HT-29 (cell line): ENCODE measurements at places on chromosomes 3 and 15.

DNA sequence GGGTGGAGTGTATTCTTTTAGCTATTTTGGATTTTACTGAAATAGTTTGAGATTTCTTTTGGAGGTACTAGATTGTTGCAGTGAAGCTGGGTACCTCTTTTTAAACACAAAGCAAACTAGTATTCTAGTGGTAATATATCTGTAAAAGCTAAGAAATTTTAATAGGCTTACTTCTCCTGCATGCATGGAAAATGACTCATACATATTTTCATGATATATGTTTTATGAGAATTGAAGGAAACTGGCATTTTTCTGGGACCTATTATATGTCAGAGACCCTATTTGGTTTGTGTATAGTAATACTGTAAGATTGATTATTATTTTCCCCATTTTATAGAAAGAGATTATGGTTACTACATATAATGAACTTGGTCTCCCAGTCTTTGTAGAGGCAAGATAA, 851.0 kb downstream of the DIPK2A start:
- no peak for DNase-seq

GRCh38 chr3:135020181-135020580, 225.1 kb downstream of the EPHB1 start:
- no peak for DNase-seq

GRCh38 chr3:180543877-180544276, 58.1 kb upstream of the TTC14 start:
- no peak for DNase-seq

- DNase-seq: no peak
Observed at GRCh38 chr3:57143886-57144459, 21.2 kb downstream of the IL17RD start.

DNA sequence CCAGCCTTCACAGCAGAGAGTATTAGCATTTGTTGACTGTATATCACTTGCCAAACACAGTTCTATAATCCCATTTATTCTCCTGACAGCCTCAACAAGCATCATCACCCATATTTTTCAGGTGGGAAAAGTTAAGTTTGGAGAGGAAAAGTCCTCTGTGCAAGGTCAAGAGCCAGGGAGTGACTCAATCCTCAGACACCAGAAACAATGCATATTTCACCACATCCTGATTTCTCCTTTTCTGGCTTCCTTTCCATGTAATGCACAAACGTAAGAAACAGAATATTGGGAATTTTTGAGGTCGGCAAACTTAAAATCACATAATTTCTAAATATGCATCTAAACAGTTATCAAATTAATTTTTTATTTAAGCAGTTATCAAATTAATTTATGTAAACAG, 116.0 kb upstream of the GADL1 start:
- no peak for DNase-seq

DNA sequence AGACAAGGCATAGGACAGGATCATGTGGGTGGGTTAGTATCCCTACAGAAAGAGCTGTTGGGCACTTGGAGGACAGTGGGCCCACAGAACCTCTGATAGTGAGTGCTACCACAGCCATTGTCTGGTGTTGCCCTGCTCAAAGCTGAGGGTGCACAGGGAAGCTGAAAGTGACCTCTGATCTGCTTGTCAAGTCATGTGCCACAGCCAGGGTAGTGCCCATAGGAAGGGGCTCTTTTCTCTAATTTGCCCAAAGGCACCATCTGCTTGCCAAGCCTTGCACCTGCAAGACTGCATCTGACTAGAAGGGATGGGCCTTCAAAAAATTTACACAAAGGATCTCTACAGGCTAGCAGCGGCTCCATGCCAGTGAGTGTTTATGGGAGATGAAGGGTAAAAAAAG, 87.4 kb upstream of the GSK3B start:
- DNase-seq: peak; percentile 24

- DNase-seq: no peak
Observed at GRCh38 chr15:76799760-76800159, 105.4 kb downstream of the SCAPER start.

- no peak for DNase-seq
Observed at GRCh38 chr3:187398955-187399354, 30.8 kb downstream of the RTP4 start.

DNA sequence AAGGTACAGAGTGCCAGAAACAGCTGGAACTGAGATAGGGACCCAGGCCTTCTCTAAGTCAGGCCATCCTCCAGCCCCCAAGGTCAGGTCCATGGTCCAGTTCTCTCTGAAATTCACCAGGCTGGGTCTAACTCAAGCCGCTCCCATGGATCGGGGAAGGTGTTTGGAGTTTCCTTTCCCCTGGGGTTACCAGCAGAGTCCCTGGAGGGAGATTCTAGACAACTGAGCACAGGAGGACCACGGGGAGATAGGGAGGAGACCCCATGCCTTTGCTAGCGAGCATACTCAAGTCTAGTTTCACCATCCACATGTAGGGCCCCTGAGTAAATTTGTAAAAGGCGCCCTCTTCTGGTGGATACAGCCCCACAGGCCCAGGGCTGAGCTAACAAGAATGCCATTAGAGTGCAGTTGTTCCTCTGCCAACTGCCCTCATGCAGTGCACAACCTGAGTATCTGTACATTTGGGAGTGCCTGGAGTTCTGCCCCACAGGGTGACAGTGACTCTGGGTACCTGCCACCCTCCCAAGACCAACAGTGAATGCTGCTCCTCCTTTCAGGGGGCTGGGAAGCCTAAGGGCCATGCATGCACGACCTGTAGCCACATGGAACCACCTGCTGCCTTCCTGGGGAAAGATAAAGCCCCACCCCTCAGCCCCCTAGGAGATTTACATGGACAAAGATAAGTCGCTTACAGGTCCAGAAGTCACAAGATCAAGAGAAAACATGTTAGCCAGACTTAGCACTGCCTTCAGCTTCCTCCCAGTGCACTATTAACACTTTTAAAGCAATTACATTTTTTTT, 89.0 kb downstream of the IQSEC1 start:
- DNase-seq: peak; percentile 70

GRCh38 chr3:96214941-96215340, 599.5 kb upstream of the EPHA6 start:
- DNase-seq: no peak

DNA sequence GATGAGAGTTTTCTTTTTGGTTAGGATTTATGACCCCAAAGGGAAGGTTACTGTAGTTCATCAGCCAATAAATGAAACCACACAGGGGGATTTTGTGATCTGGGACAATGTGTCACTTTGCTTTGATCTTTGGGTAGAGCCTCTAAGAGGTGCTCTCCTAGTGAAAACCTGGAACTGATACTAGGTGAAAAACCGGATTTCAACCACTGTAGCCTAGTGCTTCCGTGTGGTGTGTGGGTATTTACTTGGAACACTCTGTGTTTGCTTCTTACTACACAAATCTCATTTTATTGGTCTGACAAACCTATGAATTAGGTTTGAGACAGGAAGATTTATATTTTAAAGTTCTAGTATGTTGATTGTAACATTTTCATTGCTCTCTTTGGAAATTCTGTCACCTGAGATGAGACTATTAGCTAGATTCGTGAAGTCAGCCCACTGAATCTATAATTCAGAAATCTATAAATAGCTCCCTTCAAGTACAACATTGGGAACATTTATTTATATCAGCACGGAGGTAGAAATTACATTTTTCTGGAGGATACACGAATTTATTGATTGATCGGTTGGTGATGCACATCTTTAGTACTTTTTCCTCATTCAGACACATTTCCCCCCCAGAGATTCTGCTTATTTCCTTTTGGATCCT, 119.8 kb downstream of the AKAP13 start:
- DNase-seq: no peak

GRCh38 chr3:190302212-190302867, 19.9 kb downstream of the CLDN1 start:
- DNase-seq: no peak

GRCh38 chr3:154161806-154162205, 40.6 kb downstream of the ARHGEF26 start:
- DNase-seq: no peak

GRCh38 chr3:28924744-28925360, 356.0 kb upstream of the RBMS3 start:
- DNase-seq: no peak

- no peak for DNase-seq
Observed at GRCh38 chr3:46873521-46873920, 4.0 kb upstream of the PTH1R start.

- peak; percentile 20 for DNase-seq
Observed at GRCh38 chr3:139319428-139320402, 24.1 kb upstream of the MRPS22 start.

GRCh38 chr3:105866656-105867653, 1.9 kb downstream of the CBLB start:
- peak; percentile 33 for DNase-seq

GRCh38 chr3:137062250-137062649, 104.5 kb downstream of the IL20RB start:
- DNase-seq: no peak

DNA sequence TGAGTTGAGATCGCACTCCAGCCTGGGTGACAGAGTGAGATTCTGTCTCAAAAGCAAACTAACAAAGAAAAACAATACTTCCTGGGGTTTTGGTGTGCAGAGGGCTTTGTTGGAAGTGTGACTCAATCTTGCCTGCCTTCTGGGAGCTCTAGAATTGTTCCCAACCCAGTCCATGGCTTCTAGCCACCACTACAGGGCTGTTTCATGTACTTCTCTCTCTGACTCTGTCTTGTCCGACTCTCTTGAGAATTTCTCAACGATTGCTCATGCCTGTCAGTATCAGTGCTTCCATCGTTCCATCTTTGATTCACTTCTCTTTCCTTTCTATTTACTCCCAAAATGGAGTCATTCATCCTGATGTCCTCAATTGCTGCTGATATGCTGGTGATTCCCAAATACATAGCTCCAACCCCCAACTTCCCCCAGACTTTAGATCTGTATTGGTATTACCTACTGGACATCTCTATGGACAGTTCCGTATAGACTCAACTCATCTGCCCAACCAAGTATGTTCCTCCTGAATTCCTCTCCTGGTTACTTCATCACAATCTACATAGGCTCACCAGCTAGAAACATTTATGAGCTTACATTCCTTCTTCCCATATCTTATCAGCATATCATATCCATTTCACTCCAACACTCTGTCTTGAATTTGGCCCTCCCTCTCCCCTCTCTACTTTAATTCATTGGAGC, 1.8 kb upstream of the AP2M1 start:
- no peak for DNase-seq

DNA sequence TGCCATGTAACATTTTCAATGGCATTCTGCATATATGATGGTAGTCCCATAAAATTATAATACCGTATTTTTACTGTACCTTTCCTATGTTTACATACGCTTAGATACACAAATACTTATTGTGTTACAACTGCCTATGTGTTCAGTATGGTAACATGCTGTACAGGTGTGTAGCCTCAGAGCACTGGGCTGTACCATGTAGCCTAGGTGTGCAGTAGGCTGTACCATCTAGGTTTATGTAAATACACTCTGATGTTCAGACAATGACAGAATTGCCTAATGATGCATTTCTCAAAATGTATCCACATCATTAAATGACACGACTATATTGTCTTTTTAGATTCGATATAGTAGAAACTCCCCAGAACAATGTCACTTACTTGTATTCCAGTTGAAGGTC, 22.7 kb downstream of the CD80 start:
- DNase-seq: peak; percentile 7

DNA sequence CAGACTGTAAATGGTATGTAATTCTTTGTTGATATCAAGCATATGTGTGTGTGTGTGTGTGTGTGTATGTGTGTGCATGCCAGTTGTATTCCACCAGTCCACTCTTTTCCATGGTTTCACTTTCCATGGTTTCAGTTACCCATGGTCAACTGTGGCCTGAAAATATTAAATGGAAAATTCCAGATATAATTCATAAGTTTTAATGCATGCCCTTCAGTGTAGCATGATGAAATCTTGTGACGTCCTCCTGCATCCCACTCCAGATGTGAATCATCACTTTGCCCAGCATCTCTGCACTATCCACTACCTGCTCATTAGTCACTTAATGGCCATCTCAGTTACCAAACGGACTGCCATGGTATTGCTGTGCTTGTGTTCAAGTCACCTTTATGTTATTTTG, 215.9 kb downstream of the GBE1 start:
- DNase-seq: no peak

- no peak for DNase-seq
Observed at GRCh38 chr3:46027736-46028397, 584 bp upstream of the XCR1 start.

GRCh38 chr15:31250033-31250432, 76.6 kb upstream of the KLF13 start:
- no peak for DNase-seq

DNA sequence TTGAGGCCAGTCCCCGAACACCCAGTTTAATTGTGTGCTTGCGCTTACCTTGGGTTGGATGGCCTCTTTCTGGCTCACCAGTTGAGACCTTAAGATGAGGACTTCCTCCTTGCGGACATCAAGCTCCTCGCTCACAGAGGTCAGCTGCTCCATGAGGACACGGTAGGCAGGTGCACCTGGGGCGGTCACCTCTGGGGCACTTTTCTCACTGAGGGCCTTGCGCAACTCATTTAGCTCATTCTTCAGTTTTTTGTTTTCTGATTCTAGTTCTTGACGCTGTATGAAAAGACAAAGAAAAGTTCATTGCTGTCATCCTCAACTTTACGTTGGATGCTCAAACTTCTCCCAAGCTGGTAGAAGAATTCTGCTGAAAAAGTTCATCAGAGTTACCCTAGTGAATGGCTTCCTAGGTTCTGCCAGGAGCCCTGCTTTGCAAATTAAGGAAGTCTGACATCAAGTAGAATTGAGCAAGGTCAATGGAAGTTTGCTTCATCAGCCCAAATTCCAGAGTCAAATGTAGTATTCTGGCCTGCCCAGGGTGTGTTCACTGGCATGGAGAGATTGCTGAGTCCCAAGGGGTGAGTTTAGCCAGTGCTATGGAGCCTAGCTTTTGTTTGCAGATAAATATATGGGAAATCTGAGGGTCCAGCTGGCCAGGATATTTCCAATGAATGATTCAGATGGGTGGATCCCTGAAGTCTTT, 55.8 kb upstream of the MYO5C start:
- DNase-seq: no peak

DNA sequence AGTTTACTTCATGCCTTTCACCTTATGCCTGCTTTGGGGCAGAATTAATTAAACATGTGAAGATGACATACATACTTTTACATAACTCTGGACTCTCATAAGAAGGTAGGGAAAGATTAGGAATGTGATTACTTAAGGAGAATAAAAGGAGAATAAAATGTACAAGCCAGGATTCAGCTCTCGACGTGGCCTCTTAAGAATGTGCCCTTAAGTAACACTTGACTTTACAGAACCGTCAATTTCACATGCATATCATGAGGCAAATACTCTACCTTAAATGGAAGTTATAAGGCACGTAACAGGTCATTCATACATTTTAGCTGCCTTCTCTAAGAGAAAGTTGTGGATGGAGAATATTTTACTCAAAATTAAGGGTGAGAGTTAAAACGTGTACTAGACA, 263.7 kb upstream of the LMCD1 start:
- DNase-seq: no peak

DNA sequence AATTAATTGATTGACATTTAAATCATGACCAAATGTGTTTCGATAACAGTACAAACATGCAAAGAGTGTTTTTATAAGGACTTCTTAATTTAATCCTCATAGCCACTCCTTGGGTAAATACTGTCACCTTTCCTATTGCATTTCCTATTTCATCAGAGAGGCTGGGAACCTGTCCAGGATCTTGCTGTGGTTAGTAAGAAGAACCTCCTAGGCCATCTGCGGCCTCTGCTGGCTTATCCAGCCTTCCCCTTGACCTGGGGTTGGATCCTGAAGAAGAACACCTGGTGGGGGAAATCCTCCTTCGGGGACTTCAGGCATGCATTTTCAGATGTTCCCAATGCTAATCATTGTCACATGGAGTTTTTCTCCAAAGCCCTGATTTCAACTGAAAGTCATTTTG, 25.5 kb downstream of the GLDN start:
- DNase-seq: peak; percentile 95
